NCI-H1694 (cell line): ENCODE measurements at places on chromosomes 11 and 22.

- no peak for DNase-seq
Measured at GRCh38 chr11:65204143-65204542, 22.4 kb downstream of the CAPN1 start.

DNA sequence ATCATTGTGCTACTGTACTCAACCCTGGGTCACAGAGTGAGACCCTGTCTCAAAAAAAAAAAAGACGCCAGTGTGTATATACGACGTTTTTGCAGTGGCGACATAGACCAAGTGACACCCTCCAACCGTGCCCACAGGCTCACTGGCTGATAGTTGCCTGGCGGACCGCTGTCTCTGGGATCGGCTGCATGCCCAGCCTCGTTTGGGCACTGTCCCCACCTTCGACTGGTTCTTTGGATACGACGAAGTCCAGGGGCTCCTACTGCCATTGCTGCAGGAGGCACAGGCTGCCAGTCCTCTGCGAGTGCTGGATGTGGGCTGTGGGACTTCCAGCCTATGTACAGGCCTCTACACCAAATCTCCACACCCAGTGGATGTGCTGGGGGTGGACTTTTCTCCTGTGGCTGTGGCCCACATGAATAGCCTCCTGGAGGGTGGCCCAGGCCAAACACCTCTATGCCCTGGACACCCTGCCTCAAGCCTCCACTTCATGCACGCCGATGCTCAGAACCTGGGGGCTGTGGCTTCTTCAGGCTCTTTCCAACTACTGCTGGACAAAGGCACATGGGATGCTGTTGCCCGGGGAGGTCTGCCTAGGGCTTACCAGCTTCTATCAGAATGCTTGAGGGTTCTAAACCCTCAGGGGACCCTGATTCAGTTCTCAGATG is 1.3 kb downstream of the CSKMT start:
- no peak for DNase-seq

GRCh38 chr11:58998480-58999290 is 59.4 kb downstream of the GLYATL1 start:
- DNase-seq: no peak

GRCh38 chr22:23119494-23120414 is 22.0 kb downstream of the RSPH14 start:
- DNase-seq: no peak

DNA sequence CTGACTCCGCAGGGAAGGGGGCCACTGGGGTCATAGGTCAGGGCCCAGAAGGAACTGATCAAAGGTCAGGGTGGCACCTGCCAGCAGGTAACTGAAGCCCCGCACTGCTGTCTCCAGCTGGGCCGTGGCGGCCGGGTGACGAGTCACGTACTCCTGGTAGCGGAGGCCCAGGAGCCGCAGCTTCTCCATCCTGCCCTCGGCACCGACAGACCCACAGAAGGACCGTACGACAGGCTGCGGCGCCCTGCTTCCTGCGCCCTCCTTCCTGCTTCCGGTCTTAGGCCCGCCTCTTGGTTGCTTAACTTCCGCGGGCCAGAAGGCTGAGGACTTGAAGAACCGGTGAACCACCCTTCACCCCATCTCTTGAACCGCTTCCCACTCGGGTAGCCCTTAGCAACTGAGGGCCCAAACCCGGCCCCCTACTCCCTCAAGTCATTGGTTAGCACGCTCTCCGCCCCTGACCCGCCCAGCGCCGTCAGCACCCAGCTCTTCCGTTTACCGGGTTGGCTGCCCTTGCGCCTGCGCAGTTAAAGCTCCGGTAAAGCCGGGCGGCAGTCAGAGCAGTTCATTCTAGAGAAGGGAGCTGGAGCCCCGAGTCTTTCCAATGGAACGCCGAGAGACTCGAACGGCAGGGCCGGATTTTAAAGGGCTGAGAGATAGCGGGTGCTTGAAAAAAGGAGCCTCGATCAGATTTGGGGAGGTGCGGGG is at the start of gene PEX16:
PEX16 (minus strand) TSS at position 255 of the 708 bp plus-strand sequence; CDS start at position 189, 66 bp downstream.
- DNase-seq: peak; percentile 93

GRCh38 chr11:118098996-118099837 is 12.5 kb upstream of the SMIM35 start:
- peak; percentile 41 for DNase-seq

DNA sequence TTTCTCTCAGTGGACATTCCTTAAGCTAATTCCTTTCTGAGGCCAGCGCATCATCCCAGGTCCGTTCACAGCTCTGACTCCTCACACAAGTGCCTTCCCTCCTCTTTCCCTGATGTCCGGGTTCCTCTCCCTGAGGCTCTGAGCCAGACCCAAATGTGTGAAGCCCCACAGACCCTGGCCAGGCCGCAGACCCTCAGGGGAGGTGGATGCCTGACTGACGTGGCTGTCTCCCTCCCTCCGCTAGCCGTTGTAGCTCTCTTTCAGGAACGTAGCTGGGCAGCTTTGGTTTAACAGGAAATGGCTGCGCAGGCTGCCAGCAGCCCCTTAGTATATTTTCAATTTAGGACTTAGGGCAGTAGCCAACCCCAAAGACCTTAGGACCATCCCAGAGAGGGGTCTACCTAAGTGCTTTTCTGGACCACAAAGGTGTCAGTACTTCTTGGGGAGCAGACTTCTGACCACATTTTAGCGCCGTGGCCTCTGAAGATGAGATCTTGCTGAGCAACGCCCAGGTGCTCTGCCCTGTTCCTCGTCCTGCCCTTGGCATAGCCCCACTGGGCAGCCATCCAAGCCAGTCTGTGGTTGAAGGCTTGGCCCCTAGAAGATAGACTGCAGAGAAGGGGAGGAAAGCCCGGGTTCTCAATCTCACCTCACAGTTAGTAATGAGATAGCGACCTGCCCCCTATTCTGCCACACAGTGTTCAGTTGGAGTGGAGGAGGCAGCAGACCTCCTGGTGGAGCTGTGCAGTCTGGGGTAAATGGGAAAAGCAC is 27.0 kb downstream of the MYBPC3 start:
- no peak for DNase-seq

DNA sequence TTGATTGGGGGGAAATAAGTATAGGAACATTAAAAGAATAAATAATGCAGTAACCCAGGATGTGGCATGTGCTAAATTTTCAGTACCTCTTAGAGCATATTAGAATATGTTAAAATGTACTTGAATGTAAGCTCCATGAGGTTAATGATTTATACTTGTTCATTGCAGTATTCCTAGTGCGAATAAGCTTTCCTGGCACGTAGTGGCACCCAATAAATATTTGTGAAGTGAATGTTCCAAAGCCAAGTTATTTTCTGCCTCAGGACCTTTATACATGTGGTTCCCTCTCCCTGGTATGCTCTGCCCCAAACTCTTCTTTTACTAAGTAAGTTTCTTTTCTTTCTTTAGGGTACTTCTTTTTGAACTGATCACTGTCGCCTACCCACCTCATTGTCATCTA is 118.8 kb downstream of the DBX1 start:
- DNase-seq: no peak

- DNase-seq: no peak
Measured at GRCh38 chr22:41280065-41280464, 5.9 kb downstream of the RANGAP1 start.

- DNase-seq: no peak
Measured at GRCh38 chr11:73429121-73429750, 53.0 kb downstream of the RELT start.

DNA sequence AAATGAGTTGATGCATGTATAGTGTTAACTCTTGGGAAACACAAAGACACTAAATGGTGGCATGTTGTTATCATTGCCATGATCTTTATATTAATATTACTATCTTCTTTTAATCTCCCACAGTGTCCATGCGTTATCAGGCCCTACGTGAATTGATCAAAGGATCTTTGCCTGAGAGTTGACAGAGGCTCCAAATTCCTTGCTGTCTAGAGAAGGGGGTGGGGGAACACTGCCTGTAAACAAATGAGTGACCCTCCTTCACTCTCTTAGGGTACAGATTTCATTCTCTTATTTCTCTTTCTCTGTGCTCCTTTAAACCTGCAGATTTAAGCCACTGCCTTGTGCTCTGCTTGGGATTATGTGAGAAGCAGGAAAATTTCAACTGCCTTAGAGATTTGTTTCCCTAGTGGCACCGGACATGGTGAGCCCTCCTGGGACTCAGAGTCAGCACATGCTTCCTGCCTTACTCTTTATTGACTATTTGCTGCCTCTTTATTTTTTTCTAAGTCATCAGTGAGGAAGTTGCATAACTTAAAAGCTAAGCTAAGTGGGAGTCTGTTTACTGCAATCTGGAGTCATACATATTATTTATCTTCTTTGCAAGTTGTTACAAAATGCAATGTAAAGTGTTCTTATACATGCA is 122.9 kb downstream of the MAML2 start:
- no peak for DNase-seq

DNA sequence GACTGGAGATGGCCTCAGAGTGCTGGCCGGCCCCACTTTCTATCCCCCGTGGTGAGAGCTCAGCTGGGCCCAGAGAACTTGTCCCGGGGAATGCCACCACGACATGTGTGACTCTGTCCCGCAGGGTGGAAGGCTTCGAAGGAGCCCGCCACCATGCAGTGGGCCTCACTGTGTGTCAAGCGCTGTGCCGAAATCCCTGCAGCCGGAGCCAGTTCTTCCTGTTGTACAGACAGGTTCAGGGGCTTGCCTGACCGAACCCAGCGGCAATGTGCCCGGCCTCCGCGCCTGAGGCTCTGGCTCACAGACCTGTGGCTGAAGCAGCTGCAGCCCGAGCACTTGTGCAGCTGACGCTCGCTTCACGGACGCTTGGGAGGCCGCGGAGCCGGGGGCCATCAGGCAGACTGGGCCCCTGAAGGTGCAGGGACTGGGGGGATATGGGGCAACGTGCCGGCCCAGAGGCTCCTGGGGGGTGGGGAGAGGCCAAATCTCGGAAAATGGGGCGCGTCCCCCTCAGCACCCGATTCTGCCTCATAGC is 650 bp downstream of the PPM1F start:
- no peak for DNase-seq

DNA sequence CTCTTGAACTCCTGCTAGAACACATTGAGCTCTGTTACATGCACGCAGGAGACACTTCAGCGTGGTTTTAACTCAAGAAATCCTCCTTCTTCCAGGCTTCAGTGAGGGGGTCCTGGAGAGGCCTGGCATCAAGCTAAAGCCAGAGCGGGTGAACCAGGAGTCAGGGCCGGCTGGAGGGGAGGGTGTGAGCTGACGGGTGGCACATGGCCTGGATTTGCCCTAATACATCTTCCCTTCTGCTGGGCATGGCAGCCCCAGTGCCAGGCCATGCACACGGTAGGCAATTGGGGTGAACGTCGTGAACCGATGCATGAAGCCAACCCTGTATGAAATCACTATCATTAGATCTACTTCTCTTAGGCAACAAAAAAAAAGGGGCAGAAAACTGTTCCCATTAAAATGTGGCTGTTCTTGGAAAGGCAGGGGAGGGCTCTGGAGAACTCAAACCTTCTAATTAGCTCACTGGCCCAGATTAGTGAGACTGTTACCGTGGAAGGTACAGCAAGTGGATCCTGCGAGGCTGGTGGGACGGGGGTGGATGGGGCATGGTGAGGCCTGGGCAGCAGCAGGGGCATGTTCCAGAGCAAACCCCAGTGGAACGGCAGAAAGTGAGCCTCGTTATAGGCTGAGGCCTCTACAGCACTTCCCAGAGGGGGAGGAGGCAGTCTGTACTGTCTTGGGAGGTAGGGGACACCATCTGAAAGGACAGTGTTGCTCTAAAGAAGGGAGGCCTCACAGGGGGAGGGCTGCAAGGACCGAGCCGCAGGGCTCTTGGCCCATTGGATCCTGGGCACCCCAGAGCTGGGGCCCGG is 10.6 kb downstream of the IFT27 start:
- no peak for DNase-seq

GRCh38 chr11:34333787-34334186 is 24.0 kb downstream of the ABTB2 start:
- DNase-seq: no peak

DNA sequence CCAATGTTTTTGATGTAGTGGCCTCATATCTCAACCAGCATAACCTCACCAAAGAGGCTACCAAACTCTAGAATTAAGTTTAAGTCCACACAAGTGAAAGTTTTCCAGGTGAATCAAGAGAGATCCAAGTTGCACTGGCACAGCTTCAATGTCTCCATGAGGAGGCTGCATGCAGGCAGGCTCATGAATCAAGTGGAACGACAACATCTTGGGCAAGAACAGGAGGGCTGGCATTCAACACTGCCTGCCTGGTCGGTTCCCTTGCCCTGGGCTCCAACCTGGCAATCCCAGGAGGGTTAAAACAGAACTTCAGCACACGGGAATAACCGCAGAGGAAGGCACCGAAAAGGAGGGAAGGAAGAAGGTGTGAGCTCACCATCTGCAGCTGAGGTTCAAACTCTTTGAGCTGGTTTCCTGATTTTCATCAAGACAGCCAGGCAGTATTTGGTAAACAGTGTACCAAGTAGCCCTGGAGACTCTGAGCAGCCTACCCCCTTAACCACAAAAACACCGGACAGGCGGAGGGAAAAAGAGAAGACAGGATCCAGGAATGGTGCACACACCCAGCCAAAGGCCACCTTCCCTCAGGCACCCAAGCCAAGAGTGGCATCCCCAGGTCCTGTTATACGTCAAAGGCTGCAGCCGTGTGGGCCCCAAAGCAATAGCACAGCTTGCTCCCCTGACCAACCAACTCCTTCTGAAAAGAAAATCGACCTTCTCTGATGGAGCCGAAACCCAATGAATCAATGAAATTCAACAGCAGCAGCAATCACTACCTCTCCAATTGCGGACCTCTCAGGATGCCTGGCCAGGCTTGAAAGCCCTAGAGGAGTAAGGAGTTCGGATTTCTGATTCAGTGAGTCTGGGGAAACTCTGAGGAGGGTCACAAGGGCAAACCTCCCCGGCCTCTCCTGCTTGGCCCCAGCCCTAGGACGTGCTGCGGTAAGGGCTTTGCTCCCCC is 1.3 kb downstream of the PACSIN2 start:
- DNase-seq: no peak

DNA sequence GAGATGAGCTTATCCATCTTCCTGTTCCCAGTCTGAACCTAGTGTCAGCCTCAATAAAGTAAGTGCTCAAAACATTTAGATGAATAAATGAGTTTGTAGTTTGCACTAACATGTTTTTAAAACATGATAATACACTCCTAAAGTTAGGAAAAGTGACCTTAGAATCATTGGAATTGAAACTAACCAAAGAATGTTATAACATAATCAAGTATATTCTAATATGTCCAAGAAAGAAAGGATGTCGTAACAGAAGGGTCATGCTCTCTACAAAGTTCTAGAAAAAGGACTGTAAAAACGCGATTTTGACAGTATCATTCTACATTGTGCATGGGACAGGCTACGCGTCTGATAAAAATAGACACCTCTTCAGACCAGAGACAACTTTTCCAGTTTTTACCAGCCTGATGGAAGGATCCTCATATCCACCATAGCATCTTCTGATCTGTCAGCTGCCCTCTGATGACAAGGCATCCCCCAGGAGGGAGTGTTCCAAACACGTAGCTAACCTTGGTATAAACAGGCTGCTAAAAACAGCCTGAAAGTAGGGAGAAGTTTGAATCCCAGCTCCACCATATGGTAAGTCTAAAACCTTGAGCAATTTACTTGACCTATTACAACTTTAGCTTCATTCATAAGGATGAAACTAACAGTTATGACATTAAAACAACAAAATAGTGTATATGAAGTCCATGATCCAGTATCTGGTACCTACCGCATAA is 30.2 kb downstream of the CLMP start:
- DNase-seq: no peak

DNA sequence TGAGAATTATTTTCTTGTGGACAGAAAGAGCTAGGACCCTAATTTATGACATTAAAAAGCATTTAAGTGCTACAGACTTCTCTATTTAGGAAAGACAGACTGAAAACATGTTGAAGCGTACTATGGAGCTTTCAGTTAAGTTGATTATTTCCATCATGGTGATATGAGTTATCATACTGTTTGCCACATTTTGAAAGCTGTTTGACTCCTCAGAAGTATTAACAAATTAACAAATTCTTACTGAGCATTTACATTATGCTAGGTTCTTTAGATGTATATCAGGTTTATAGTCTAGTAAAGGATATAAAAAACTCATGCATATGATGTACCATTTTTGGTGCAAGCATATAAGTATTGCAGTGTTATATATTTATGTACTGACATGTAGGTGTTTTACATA is 50.1 kb downstream of the ARHGEF12 start:
- DNase-seq: no peak
